ENCODE measurements at places on chromosomes 12 and 14. TPM values are rescaled to one million over a fixed set of nuclear protein-coding genes. Genes with fewer than 3 reads are reported as not detected.

Gene NPAS3
- 44.6 TPM for total RNA-seq

GRCh38 chr14:30337456-30337855 lies 221.5 kb upstream of the G2E3 start:
- DNase-seq, result no peak

GRCh38 chr12:52005903-52006703 lies 643 bp upstream of the TAMALIN start:
- DNase-seq, result peak; percentile 48

Gene DBX2
- 1.6 TPM for total RNA-seq

Gene KCNMB4
- total RNA-seq, result 67.2 TPM

Gene ZCCHC8
- total RNA-seq, result 31.7 TPM

Gene GLI1
- 0.16 TPM for total RNA-seq

- DNase-seq, result no peak
Observed at GRCh38 chr12:58206876-58207275, 265.5 kb downstream of the ATP23 start.

DNA sequence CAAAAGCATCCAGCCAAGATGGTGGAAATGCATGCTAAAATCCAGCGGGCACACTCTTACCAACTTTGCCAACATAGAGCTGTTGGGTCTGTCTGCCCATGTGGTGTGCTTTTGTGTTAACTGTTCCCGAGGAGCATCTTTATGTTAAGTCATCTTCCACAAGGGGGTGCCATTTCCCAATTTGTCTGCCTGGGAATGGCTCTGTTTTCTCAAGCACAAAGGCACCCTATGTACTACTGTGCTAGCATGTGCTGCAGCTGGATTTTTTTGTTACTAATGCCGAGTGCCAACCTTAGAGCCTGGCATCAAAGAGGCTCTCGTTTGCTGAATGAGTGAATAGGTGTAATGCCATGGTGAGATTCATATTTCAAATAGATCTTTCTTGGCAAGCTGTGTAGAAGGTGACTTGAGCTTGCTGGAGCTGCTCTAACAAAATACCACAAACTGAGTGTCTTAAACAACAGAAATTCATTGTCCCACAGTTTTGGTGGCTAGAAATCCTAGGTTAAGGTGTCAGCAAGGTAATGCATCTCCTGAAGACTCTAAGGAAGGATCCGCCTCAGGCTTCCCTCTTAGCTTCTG lies 74.3 kb downstream of the TRHDE start:
- DNase-seq, result peak; percentile 66
